ENCODE measurements at places on chromosomes 4 and X. TPM values are rescaled to one million over a fixed set of nuclear protein-coding genes. Genes with fewer than 3 reads are reported as not detected.

DNA sequence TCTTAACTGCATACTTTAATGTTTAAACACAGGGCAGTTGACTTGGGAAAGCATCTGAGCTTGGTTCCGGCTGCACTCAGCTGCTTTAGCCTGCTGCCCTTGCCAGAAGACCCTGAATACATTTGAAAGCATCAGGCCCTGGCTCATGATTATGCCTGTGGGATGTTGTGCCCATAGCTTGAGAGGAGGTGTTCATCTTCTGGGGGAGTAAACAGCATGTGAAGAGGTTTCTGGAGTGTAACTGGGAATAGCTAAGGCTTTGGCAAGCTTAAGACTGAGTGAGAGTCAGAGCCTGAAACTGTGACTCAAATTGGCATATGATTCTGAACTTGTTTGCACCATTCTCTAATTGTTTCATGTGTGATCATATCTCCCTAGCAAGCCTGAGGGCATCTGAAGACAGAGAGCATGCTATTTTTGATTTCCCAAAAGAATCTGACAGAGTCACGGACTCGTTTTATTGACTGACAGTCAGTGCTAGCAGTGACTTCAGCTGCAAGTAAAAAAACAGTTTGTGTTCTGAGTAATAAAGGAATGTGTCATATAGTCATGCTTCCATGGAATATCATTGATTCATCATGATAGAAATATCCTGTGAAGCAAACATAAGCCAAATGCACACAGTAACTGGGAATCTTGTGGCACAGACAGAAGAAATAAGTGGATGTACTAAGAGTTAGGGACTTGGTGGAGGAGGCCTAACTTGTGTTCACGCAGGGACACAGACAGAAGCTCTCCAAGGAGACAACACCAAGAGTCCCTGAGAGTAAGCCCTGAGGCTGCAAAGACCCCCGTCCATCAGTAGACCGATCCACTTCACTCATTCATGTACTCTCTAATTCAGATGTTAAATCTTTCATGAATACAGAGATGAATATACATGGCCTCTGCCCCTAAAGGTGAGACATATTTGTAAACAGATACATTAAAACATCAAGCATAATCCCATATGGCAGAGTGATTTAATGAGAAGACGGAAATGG lies 100.7 kb downstream of the SYNPO2 start:
- no peak for DNase-seq

CLDN22 gene
- not detected for total RNA-seq

TNIP3 gene
- total RNA-seq = 5.4 TPM

DKK2 gene
- not detected for total RNA-seq

DNA sequence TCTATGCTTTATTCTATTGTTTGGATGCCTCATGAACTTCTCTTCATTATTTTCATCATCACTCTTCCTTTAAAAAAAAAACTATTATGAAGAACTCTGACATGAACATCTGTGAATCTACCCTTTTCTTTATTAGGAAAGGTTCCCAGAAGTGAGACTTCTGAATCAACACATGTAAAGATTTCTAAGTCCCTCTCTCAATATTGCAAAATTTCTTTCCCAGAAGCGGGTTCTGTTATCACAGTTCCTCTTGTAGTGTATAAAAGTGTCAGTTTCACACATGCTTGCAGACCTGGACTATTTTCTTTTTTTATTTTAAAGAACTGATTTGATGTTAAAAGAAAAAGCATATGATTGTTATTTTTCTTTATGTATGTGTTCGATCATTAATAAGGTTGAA lies 330.8 kb upstream of the KLF3 start:
- DNase-seq = no peak

GRCh38 chr4:38058151-38058550 lies 98.0 kb downstream of the PTTG2 start:
- DNase-seq = no peak

DNA sequence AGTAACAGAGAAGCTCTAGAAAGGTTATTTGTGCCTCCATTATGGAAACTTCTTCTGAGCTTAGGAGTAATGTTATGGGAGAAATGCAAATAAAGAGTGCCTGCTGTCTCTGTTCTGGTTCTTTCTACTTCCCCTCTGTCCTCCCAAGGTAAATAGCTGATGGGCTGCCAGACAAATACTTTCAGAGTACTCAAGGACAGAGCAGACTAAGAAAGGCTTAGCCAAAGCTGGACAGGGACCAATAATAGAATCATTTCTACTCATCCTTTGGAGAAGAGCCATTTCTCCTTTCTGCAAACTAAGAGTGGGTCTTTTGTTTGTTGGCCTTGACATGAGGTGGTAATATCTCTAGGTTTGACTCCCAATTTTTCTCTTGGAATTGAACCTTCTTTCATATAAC lies 136.1 kb downstream of the MID1IP1 start:
- DNase-seq = no peak

PLXNA3 gene
- 40.4 TPM for total RNA-seq

UNC5C gene
- total RNA-seq = not detected

S100G gene
- total RNA-seq = not detected

GRCh38 chr4:147741190-147741788 lies 9.4 kb downstream of the ARHGAP10 start:
- no peak for DNase-seq

SMIM10L2A gene
- 0.54 TPM for total RNA-seq

CXCL5 gene
- total RNA-seq = not detected

HAUS7 gene
- total RNA-seq = 65.5 TPM

SSX4B gene
- total RNA-seq = not detected

PNMA3 gene
- total RNA-seq = 3.3 TPM

CXCR3 gene
- total RNA-seq = 43.0 TPM

DNA sequence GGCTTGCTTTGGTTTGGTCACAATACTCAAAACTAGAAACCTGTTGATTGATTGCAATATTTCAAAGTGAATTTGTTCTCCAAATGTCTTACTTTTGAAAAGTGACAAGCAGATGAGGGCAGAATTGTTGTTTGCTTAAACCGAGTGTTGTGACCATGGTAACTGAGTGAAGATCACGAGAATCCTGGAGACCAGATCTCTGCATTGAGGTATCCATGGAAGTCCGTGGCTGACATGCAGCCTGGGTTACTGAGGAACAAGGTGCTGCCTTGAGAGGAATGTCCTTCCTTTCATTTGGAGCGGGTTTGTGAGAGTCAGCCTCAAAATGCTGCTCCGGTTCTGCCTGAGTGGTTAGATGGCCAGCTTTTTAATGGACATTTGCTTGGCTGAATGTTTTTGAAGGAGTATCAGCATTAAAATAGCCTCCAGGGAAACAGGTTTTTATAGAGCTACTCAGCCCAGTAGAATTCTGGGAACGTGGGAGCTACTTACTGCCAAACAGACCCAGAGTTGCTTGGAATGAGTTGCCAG lies 31.3 kb downstream of the NYX start:
- no peak for DNase-seq

DNA sequence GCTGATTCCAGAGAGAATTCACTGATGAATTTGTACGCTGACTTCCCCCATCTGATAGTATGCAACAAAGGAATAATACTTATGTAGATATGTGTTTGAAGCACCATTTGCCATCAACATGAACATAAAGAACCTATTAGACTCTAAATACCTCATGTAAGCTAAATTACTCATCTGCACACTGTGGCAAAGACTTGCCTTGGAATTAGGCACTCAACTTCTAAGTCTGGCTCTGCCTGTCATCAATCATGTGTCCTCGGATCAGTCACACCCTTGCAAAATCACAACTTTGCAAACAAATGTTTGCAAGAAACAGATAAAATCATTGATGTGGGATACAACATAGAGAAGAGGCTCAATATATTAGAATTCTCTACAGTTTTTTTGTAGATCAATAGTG lies 169.9 kb upstream of the LDB2 start:
- no peak for DNase-seq

- no peak for DNase-seq
Observed at GRCh38 chrX:112137276-112137675, 54.7 kb upstream of the TRPC5 start.

DNA sequence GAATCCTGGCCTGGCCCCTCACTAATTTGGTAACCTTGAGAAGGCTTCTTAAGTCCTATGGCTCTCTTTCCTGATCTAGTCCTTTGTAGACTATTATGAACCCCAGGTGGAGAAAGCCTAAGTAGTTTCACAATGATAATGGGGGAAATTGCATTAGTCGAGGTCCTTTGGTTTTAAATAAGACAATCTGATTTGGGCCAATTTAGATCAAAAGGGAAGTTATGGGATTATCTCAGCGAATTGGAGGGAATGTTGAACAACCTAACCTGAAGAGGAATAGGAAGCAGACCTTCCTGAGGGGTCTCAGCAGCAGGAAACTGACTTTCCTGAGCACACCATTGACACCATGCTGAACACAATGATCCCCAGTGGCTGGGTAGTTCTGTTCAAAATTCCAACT lies 331.5 kb downstream of the PRDM5 start:
- DNase-seq = no peak

DNA sequence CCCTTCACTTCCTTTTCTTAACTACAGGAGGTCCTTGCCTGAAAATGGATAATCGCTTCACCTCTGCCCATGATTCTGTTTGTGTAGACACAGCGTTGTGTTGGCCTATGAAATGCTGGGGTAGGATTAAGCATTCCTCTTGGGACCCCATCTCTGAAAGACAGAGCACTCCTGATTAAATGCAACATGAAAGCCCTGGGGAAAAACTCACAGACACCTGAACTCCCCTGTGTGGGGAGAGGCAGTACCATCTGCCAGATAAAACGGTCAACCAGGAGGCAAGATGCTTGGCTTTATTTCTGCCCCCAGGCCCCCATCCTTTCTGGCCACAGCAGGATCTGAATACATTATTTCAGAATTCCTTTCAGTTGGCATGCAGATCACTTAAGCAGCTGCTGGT lies 1.9 kb downstream of the LGI2 start:
- DNase-seq = no peak

GRCh38 chr4:139746431-139747171 lies 81.0 kb downstream of the MGST2 start:
- DNase-seq = no peak

GRCh38 chrX:108590496-108590895 lies 145.9 kb downstream of the IRS4 start:
- no peak for DNase-seq

FREM3 gene
- not detected for total RNA-seq

OR13H1 gene
- total RNA-seq = not detected

GRCh38 chr4:72205298-72205697 lies 173.5 kb downstream of the NPFFR2 start:
- no peak for DNase-seq

CAPN6 gene
- total RNA-seq = not detected

BBS12 gene
- total RNA-seq = 0.96 TPM

DNA sequence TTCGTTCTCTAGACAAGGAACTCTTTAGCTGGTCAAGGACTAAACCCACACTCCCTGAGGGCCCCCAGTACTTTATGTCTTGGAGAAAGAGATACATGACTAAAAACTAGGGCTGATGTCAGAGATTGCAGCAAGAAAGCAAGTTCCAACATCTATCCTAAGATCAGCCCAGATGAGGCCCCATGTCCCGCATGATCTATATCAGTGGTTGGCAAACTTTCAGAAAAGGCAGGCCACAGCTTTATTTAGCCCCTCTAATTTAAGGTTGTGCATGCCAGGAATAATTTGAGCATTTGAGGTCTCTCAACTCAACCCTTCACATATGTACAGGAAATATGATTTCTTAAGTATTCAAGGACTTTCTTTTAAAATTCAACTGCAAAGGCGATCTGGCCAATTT lies 44.1 kb upstream of the FRMD7 start:
- no peak for DNase-seq

SPANXN3 gene
- total RNA-seq = not detected

- no peak for DNase-seq
Observed at GRCh38 chr4:98720871-98721480, 62.6 kb upstream of the TSPAN5 start.

CXCL10 gene
- 0.20 TPM for total RNA-seq

- DNase-seq = no peak
Observed at GRCh38 chrX:43962636-43963035, 10.6 kb downstream of the NDP start.

CYBB gene
- 0.06 TPM for total RNA-seq

DNA sequence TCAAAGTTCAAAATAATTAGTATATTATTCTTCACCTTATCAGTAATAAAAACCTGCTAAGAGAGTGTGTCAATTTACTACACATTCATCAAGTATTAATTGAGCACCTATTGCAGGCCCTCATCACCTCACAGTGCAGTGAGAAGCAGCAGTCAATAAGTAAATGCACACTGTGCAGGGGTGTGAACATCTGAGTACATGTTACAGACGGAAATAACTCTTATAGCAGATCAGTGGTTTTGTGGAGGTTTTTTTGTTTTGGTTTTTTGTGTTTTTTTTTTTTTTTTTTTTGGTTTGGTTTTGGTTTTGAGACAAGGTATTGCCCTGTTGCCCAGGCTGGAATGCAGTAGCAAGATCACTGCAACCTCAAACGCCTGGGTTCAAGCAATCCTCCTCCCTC lies 20.3 kb downstream of the KLF3 start:
- no peak for DNase-seq

DNA sequence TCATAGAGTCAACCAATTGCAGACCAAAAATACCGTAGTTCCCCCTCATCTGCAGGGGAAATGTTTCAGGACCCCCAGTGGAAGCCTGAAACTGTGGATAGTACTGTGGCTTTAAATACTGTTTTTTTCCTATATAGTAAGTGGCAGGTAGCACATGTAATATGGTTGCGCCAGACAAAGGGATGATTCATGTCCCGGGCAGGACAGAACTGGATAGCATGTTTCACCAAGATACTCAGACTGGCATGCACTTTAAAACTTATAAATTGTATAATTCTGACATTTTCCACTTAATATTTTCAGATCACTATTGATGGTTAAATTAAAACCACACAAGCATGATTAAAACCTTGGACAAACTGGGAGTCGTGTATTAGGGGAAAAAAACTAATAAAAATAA lies 276.3 kb upstream of the AGA start:
- DNase-seq = no peak

Measured in activated naive CD4-positive, alpha-beta T cell treated with anti-CD3 and anti-CD28 coated beads, Interleukin-2, amount 50 U/mL, for 72 hours (primary cell).